Epithelial cell of proximal tubule (primary cell): ENCODE measurements at places on chromosomes 3 and 15.

DNA sequence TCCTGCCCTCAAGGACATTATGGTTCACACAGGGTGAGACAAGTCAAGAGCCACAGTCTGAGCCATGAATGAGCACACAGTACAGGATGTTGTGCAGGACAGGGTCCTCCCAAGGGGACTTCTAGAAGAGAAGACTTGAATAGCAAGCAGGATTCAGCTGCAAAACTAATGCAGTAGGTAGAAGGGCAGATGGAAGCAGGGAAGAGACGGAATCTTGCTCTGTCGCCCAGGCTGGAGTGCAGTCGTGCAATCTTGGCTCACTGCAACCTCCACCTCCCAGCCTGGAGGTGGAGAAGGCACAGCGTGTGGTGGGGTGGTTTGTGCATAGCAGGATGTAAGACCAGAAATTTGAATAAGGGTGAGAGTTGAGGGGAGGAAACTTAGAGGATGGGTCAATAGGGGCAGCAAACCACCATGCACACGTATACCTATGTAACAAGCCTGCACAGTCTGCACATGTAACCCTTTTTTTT lies 8.0 kb downstream of the BCL2L10 start:
- no peak for DNase-seq

DNA sequence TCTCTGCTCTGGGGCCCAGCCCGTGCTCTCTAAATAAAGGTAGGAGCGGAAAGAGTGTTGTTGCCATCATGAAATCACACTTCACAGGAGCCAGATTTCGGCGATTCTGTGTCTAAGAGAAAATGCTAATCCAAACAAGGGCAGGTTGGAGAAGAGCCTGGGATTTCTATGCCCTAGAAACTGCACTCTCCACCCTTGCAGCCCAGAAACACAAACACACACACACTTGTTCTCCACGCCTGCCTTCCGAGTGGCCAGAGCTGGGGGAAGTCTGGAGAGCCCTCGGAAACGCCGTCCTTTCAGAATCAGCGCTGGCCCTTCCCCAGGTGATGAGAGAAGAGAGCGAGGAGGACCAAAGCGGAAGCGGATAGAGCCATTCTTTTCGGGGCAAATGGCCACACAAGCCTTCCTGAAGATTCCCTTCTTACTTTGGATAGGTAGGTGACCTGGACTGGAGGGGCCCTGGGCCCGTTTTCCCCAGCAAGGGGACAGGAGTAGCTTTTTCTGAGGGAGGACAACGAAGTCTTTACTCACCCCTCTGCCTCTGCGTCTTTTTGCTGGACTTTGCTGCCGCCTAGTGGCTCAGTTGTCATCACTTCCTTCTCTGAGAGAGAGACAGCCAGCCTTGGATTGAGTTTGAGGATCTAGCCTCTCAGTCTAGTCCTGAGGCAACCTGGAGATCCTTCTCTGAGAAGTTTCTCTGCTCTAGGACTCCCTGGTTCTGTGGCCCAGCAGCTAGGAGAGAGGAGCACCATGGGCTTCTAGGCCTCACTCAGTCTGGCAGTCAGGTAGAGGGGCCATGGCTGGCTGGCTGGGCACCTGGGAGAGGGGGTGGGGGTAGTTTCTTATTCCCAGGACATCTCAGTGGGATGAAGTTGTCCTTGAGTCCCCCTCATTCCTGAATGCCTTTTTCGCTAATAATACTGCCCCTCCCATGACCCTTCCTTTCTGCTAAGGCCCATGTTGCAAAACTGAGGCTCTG lies 37.7 kb downstream of the SENP8 start:
- peak; percentile 45 for DNase-seq

- DNase-seq: no peak
These were observed 131.4 kb downstream of the EPHA3 start for GRCh38 chr3:89238846-89239245.

DNA sequence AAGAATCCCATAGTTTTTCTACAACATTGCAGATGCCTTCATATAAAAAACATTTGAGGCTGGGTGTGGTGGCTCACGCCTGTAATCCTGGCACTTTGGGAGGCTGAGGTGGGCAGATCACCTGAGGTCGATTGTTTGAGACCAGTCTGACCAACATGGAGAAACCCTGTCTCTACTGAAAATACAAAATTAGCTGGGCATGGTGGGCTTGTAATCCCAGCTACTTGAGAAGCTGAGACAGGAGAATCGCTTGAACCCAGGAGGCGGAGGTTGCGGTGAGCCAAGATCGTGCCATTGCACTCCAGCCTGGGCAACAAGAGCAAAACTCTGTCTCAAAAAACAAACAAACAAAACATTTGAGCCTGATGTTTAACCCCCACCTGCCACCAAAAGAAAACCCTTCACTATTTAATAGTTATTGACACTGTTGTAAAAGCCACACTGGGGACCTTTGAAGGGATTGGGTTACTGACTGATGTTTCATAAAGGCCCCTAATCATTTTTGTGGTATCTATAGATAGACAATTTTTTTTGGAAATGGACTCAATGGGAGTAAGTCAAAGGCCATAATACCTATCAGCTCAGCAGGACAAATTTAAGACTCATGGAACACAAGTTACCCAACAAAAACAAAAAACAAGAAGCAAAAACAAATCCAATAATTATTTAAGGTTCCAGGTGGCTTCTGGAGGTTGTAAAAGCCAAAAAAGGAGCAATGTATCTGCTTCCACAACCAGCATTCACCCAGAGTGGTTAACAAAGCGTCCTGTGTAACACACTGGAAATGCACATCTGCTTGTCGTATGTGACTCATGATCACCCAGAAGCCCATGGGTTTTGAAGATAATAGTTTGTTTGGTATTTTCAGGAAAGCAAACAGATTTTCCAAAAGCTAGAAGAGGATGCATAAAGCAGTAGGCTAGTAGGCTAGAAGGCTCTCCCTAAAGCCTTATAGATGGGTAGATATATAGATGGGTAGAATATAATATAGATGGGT lies 41.2 kb downstream of the CDCP1 start:
- no peak for DNase-seq

DNA sequence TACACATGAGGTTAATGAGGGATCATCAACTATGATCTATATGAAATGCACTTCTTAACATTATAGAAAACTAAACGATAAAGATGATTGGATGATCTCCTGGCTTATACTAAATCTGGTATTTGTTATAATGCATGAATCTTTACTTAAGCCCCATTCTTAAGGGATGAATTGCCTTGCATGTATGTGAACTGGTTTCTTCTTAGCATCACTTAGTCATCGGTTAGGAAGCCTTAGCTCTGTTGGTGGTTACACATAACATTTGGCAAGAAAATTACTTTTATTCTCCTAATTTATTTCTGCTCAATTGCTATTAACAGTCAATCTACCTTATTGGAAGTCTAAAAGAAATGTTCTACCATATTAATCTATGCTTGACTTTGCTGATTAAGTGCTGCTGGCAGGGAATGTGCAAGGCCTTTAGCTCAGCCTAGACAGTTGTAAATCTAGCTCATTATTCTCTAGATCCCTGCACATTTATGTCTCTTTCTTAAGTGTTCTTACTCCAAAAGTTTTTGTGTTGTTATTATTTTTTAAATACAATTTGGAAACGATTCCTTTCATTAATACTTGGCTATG lies 356.0 kb downstream of the ZPLD1 start:
- peak; percentile 1 for DNase-seq

DNA sequence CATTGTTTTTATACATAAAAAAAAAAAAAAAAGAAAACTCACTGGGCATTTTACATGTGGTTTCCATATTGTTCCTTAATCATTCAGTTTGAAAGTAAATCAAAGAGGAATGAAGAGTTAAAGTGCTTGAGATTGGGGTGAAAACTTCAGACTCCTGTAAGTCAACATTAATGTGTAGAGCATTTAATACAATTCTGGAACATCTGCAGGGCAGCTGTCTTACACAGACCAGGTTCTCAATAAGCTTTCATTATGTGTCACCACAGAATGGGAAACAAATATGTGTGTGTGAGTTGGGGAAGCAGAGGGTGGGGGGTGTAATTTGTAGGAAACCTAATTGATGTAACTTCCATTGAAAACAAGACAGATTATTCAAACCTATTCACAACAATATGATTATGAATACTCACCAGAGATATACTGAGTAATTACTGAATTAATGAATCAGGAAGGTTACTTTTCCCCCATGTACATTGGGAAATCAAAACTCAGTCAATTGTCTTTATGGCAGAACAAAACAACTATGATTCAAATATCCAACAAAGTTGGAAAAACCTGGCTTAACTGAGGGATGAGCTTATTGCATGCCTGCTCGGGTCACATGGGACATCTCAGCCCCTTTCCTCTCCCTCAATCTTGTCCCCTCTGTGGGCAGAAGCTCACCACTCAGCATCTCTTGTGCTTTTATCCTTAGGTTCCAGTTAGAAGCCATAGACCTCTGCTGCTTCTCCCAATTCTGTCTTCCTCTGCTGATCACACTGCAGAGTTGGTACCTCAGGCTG lies 281.2 kb upstream of the THBS1 start:
- no peak for DNase-seq

DNA sequence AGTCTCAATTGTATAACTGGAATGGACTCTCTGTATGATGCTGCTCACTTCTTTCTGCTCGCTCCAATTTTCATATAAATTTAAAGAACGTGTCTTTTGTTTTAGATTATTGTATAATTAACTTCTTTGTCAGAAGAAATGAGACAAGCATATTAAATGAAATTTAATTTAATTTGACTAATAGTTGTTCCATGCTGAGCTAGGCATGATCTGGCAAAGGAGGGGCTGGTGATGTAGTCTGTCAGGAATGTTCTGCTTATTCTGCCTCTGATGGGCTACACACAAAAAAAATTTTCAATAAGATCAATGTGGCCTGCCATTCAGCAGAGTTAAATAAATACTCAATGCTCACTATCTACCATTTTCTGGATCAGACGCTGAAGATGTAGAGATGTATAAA lies 208.4 kb upstream of the CD96 start:
- DNase-seq: no peak

- DNase-seq: no peak
These were observed 20.5 kb upstream of the MINDY4B start for GRCh38 chr3:150925751-150926201.

GRCh38 chr3:56209982-56210751 lies 258.1 kb downstream of the ERC2 start:
- DNase-seq: no peak

DNA sequence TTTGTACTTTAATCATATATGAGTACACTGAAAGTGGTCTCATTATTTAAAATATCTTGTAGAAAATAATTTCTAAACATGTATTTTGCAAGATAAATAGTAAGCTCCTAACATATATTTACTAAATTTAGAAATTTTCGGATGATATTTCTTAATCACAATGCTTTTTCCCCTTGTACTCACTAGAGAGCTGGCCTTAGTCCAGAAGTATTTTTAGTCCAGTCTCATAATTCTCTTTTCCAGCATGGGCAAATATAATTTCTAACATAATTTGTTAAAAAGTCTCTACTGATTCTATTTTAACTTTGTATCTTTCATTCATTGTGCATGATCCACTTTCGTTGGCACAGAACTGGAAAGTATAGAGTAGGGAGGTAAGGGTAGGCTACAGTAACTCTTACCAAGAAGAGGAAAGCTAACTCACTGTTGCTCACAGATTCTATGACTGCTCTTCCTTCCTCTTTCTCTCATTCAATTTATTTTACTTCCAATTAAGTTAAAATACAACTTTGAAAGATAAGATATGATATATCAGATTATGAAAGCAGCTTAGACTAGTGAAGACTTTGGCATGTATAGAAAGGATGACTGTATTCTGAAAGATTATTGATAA lies 39.3 kb downstream of the FGF7 start:
- DNase-seq: no peak

DNA sequence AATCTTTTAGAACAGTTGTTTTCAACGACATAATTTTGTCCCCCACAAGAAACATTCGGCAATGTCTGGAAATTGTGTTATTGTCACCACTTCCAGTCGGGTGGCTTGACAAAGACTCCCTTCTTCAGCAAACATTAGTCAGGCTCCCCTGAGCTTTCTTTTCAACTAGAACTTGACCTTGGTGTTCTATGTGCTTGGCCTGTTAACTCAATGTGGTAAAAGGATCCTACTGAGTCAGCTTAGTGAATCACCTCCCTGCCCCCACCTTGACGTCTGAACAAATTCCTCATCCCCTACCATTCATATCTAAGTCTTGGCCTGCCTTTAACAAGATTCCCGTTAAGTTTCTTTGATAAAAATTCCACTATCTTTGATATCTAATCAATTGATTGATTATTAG lies 465.0 kb upstream of the ROBO1 start:
- peak; percentile 88 for DNase-seq

- DNase-seq: no peak
These were observed 297.9 kb downstream of the RYR3 start for GRCh38 chr15:33608714-33609113.

GRCh38 chr15:29480278-29480677 lies 210.7 kb upstream of the NSMCE3 start:
- no peak for DNase-seq

GRCh38 chr3:189507856-189508255 lies 123.3 kb upstream of the TP63 start:
- DNase-seq: no peak

- no peak for DNase-seq
These were observed 28.2 kb downstream of the TGM4 start for GRCh38 chr3:44902628-44903027.

DNA sequence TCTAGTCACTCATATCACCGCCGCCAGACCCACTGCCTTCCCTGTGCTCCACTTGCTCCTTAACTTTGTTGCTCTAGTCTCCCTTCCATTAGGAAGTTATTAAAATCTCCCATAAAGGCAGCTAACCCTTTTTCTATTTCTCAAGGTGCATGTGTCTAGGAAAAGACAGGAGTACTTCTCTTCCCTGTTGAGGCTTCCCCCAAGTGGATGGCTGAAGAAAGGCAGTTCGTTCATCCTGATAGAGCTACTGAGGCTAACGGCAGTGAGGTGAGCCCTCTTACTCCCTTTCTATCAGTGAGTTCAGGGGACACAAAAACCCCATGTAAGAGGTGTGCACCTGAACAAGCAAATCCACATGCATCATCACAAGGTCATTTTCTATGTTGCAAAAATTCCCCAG lies 397.8 kb downstream of the IGSF11 start:
- no peak for DNase-seq

DNA sequence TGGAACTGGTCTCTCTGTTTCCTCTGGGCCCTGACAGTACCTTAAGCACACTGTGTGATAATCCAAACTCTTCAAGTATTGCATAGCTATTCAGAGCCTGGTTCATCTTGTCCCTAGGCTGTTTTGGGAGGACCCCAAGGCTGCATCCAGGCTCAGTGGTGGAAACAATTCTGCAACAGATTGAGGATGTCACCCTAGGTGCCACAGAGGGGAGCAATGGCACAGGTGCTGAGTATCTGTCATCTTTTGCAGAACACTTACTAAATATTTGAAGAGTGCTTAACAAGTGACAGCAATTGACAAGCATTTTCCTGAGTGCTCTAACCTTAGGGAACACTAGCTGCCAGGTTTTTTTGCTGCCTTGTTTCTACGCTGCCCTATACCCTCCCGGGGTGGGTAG lies 27.8 kb downstream of the STARD5 start:
- no peak for DNase-seq

DNA sequence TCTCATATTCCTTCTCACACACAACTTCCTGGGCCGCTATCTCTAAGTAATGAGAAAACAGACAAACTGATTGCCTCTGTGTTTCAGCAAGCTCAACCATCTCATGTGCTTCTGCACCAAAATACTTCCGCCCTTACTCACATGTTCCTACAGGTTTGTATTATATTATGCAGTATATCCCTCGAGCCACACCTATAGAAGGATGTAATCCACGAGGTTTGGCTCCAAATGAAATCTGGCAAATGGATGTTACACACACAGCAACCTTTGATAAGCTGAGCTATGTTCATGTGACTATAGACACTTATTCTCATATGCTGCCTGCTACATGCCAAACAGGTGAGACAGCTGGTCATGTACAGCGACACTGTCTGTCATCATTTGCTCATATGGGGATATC lies 22.6 kb downstream of the CCRL2 start:
- no peak for DNase-seq
